Neuronal stem cell (in vitro differentiated cells): ENCODE measurements at places on chromosomes 3 and 15.

- no peak for DNase-seq
Measured at GRCh38 chr3:45736707-45737106, 47.5 kb downstream of the SACM1L start.

GRCh38 chr15:73647259-73648013 lies 14.2 kb upstream of the NPTN start:
- no peak for DNase-seq

DNA sequence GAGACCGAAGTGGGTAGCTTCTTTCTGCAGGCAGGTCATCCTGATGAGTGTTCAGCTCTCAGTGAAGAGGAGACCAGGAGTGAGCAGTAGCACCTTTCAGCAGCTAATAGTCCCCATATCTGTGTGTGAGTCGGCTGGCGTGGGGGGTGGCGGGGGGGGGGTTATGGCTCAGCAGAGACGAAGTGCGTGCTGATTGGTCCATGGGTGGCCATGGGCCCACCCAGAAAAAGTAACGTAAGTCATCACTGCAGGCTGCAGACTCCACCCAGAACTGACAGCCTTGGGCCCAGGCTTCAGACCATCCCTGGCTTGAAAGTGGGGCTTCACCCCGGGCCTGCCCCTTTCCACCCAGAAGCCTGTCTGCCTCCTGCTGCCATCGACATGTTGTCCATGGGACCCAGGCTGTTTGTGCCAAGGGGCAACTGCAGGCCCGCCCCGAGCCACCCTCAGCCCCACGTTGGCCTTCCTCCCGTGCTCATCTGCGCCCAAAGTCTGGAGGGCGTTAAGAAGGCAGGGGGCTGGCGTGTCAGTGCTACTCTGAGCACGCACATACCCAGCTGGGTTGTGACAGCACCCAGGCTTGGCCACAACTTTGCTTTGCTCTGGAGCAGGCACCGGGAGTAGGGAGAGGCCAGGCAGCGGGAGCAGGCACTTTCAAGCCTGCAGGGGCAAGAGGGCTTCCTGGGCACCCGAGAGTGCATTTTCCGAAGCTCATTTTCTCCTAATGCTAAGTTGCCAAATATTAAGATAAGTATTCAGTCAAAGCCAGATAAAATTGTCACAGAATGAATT lies 511.7 kb upstream of the CDIN1 start:
- DNase-seq, result no peak

DNA sequence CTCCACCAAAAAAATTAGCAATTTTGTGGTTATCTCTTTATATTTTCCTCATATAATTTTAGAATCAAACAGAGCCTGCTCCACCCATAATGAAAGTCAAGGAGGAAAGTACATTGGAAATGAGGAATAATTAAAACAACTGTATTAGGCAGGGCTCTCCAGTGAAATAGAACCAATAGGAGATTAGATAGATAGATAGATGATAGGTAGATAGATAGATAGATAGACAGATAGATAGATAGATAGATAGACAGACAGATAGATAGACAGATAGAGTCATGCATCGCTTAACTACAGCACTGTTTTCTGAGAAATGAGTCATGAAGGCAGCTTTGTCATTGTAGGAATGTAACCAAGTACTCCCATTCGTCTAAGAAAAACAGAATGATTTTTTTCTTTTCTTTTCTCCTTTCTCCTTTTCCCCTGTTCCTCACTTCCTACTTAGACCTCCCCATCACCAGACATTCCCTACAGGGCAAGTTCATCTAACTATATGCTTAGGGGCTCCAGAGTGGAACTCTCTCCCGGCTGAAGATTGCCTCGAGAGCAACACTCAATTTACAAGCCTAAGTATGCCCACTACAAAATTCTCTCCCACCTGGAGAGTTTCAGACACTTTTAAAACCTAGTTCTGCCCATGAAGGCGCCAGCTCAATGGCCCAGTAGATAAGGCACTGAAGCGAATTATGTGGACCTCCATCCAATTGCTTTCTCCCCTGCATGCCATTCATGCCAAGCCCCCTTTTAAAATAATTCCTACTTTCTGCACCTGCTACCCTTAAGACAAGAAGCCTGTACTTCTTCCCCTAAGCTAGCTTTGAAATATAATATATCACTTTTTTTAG lies 53.3 kb upstream of the LIPC start:
- no peak for DNase-seq
